PC-3 (cell line): ENCODE measurements at places on chromosomes 2 and 18.

DNA sequence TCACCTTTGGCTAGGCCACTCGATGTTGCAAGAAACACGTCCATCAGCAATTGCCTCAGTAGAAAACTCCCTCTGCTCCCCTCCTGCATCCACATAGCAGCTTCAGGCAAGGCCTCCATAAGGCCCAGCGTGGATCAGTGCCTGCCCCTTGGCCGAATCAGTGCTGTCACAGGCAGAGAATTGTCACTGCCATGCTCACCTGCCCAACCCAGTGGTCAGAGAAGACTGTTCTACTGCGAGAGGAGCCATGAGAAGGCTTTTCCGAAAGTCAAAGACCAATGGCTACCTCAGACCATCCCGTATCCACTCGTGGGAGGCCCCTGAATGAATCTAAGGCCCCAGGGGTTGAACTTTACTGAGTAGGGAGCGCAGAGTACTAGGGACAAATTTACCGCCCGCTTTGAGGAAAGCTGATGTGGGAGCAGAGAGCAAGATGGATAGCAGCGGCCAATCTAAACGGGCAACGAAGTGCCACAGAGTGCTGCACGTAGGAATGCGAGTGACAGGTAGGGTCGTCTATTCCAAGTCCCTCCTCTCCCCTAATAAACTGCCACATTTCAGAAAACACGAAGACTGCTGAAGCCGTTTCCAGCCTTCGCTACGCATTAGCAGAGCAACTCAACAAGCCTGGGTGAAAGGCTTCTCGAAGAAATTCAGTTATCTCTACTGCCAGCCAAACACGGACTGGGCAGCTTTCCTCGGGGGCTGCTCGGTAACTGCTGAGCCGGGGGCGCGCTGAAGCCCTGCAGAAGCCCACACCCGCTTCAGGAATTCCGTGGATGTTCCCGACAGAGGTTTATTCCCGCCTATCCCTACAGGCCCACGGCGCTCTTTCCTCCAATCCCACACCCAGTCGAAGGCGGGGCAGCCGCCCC, 968 bp upstream of the RALBP1 start:
- peak; percentile 87 for DNase-seq

GRCh38 chr2:197707316-197708213, 2.4 kb downstream of the MARS2 start:
- DNase-seq: peak; percentile 67

- DNase-seq: no peak
These were observed 53.0 kb upstream of the FOSL2 start for GRCh38 chr2:28339516-28340175.

GRCh38 chr2:165629776-165630175, 160.3 kb downstream of the CSRNP3 start:
- no peak for DNase-seq

DNA sequence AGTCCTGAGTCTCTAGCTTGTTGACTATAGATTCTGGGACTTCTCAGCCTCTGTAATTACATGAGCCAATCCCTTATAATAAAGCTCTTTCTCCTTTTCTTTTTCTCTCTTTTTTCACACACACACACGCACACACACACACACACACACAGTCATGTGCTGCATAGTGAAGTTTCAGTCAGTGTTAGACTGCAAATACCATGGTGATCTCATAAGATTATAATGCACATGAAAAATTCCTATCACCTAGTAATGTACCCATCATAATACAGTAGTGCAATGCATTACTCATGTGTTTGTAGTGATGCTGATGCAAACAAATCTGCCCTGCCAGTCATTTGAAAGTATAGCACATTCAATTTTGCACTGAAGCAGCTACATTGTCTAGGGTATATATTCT, 558.2 kb downstream of the SUCLG1 start:
- peak; percentile 54 for DNase-seq

DNA sequence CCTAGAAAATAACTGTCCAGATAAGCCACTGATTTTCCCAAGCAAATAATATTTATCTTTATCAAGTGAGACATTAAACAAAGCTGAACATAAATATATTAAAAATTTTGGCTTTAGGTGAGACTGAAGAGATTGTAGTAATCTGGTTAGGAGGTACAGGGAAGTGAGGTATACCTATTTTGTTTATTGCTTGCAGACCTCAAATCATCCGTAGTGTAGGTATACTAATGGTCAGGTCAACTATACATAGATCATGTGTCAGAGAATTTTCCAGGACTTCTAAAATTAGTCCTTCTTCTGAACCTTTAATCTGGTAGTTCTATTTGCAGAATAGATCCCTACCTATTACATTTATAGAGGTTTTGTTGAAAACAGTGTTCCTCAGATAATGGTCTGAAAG, 41.5 kb downstream of the SP140 start:
- no peak for DNase-seq
